ENCODE measurements at places on chromosomes 4 and X.

GRCh38 chrX:1308476-1308875 lies 28.1 kb upstream of the IL3RA start:
- no peak for DNase-seq

DNA sequence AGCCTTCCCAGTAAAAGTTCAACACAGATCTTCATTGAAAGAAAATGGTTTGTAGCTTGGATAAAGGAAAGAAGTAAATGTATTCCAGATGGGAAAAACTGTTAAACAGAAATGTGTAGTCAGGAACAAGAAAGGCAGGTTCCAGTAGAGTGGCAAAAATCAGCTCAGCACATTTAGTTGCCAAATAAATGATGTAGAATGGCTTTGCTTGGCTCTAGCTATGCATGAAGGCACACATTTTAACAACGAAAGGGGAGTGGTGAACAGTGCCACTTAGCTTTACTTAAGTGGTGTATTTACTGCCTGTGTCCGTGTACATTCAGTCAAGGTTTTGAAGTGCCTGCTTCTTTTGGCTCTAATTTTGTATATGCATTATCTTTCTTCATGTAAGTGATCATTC lies 644.5 kb upstream of the ATOH1 start:
- no peak for DNase-seq

GRCh38 chr4:173328236-173328901 lies 5.8 kb downstream of the HMGB2 start:
- DNase-seq = no peak

DNA sequence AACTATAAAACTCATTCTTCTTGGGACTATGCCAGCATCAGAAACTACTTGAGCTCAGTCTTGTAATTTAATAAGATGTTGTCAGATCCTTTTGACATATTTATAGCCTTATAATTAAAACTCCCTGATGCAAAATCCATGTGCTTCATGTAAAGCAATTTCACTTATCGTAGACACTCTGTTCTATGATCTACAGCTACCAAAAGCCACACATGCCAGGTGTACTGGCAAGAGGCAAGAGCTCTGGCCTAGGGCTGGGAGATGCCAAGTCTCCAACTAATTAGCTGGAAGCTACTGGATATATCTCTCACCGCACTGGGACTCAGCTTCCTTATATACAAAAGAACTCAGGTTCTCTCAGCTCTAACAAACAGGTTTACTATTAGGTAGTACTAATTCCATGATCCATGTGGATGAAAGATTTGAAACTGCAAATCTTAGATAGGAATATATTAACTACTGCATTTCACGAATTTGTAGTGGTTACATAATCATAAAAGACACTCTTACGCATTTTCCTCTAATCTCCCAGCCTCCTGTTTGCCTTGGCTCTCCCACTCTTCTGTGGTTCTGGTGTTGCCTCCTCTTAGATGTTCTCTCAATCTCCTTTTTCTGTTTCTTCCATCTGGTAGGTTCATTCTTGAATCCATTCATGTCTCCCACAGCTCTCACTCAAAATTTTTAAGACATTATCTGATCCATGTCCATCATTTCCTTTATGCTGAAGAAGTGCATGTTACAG lies 103.0 kb downstream of the HHIP start:
- no peak for DNase-seq

DNA sequence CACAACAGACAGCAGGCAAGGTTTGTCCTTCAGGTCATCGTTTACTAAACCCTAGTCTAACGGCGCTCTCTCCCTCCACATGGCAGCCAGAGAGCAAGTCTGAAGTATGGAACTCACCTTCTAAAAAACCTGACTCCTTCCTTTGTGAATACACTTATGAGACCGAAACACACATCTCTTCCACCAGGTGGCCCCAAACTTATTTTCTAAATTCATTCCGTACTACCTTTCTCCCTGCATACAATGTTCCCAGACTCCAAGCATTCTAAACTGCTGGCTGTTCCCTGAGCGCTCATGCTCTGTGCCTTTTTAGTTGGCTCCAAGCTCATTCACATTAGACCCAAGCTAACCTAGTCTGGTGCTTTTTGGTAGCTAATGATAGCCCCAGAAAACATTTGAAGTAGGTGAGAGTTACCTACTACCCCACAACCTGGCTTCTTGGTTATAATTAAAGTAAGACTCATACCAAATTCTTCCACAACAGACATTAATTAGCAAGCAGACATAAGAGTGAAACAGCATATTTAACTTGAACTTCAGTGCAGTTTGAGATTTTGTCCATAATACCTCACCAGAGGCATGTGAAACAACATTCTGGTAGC lies 67.6 kb upstream of the DCLK2 start:
- DNase-seq = peak; percentile 50

DNA sequence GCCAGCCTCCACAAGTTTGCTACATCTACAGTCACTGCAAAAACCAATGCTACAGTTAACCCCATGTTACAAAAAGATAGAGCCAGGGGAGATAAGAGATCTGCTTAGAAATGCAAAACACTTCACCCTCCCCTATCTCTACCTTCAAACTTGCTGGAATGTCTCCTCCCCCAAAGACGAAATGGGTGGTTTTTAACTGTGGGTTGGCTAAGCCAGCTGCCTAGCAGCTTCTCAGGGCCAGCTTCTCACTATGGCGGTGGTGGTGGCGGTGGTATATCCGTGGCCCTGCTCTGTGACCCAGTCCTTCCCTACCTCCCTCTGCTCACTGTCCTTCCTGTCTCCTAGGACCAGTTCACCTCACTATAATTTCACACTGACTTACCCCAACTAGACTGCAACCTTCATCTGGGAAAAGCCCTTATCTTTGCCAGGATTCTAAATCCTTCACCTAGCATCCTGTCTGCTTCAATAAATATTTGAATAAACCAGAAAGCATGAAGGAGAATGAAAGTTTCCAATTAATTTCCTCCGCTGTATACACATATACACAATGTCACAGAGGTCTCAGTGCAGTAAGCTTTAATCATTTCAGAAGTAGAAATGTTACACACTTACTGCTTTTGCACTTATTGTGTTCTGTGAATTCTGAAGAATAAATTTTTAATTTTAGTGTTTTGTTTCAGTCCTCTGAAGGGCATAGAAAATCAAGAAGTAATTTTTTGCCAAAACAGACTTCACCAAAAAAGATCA lies 46.3 kb downstream of the SH3KBP1 start:
- DNase-seq = no peak

DNA sequence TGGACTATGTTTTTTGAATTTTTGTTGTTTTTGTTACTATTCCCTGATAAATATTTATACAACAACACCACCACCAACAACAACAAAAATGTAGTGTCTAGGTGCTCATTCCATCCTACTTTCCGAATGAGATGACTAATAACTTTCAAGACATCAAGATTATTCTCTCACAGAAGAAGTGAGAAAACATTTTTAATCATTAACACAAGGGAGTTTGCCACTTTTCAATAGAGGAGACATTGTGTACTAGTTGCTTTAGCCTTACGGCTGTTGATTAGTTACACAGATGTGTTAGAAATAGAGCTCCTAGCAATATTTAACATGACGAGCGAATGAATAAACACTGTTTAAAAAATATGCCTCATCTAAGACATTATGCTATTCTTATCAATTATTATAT lies 898.8 kb downstream of the C4orf33 start:
- DNase-seq = no peak

GRCh38 chr4:138598226-138598625 lies 356.1 kb upstream of the SLC7A11 start:
- DNase-seq = no peak

DNA sequence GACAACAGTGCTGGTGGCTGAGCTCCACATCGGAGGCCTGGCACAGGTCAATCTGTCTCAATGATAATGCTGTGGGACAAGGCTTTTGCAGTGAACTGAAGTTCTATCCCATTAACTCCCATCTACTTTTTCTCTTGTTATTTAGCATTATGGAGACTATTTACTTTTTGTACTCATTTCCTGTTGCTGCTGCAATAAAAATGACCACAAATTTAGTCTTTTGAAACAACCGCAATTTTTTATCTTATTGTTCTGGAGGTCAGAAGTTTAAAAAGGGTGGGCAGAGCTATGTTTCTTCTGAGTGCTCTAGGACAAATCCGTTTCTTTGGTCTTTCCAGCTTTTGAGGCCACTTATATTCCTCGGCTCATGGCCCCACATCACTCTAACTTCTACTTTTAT lies 111.0 kb upstream of the PITX2 start:
- DNase-seq = no peak

DNA sequence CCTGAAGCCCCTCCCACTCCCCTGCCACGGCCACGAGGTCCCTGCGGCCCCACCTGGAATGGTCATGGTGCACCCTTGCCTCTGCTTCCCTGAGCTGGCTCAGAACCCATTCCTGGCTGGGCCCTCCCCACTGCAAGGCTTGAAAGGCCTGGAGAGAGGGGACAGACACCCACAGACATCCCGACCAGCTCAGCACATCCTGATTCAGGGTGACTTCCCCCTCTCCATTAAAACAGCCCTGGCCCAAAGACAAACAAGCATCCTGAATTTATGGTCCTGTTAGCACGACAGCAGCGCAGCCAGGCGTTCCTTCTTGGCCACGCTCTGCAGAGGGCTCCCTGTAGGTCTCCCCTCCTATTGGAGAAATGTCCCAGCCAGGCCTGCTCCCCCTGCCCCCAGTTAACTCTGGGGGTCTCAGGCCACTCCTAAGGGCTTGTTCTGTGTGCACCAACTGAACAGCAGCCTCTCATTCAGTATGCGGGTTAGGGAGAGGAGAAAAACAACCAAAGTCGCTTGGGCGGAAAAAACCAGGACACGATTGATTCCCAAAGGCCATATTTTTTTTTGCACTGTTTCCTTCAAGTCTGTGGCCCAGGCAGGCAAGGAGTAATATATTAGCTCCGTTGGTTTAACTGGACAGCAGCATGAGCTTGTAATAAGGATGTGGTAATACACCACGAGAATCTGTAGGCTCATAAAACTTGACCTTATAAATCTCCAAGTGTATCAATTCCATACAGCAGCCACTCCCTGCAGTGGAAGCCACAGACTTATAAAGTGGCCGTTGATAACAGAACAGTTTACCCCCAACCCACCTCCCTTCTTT lies 106.7 kb upstream of the MSX1 start:
- no peak for DNase-seq

DNA sequence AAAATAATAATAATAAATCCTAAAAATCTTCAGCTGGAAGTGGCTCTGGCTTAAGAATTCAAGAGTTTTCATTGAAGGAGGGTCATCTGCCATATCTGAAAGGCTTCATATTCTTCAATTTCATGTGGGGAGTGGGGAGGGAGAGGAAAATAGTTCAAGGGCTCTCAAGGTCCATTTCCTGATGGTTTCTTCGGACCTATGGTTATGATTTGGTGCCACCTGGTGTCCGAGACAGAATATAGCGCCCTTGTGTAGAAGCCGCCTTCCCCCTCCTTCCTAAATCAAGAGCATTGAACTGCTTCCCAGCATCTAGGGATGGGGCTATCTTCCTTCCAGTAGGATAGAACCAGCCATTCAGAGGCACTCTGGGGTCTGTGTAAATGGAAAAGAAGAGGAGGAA lies 34.3 kb downstream of the NLGN3 start:
- peak; percentile 38 for DNase-seq

DNA sequence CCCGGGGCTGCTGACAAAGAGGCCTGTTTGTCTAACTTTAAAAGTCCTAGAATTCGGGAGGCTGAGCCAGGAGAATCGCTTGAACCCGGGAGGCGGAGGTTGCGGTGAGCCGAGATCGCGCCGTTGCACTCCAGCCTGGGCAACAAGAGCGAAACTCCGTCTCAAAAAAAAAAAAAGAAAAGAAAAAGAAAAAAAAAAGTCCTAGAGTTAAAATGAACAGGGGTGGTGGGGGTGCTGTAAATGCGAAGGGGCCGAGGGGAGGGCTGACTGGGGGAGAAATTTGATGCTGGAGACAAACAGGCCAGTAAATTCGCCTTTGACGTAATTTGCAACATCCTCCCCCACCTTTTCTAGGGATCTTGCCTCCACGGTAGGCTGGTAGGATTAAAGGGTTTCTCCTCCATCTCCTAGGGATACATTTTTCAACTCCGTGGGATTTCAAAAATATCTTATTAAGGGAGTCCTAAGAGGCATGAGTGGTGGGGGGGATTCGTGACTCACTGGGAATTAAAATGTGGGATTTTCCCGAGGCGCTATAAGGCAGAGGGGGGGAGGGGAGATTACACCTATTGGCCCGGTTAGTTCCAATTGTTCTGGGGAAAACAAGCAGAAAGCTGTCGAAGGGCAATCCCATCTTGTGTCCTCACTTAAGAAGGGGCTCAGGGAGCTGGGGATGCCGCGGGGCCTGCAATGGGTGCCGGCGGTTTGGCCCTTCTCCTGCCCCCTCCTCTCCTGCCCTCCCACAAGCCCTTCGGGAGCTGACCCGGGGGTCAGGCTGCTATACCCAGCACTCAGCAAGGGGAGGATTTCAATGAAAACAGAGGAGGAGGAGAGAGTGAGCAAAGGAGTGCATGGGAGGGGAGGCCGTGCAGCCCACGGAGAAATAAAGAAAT lies 3.0 kb upstream of the BCOR start:
- no peak for DNase-seq

GRCh38 chrX:72584163-72584562 lies 11.5 kb upstream of the HDAC8 start:
- DNase-seq = no peak

- peak; percentile 83 for DNase-seq
Observed at GRCh38 chr4:6641164-6641970, 882 bp downstream of the MRFAP1 start.

- no peak for DNase-seq
Observed at GRCh38 chr4:57789666-57790065, 679.5 kb upstream of the IGFBP7 start.

DNA sequence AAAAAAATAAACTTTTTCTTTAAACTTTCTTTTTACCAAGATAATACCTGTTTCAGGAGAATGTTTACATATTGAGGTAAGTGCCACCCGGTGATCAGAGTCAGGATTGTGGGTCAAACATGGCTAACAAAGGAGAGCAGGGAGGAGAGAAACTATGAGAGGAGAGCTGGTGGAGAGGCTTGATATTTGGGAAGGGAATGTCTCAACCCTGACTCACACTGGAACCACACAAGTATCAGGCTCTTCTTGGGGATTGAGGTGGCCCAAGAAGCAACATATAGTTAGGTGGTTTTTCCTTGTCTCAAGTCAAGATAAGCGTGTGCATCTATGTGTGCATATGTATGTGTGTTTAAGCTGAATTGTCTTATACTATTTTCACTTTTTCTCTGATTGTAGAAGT lies 6.7 kb downstream of the TCEAL1 start:
- peak; percentile 9 for DNase-seq

DNA sequence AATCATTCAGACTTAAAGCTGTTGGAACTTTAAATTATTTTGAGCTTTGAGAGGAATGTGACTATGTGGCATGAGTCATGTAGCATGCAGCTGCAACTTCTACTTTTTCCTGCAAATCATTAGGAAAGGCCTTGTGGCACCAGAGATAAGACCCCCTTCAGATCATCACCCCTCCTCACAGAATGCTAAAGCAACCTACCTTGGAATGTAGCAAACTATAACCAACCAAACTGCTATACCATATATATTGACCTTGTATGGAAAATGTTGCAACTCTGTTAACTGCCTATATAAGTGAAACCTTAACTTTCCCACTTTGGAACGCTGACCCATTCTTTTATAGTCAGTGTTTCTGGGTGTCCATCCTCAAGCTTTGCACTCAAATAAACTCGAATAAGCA lies 32.0 kb downstream of the ATXN3L start:
- peak; percentile 8 for DNase-seq

GRCh38 chr4:102632241-102633065 lies 128.3 kb downstream of the MANBA start:
- no peak for DNase-seq

- DNase-seq = peak; percentile 5
Observed at GRCh38 chrX:103275947-103276567, 493 bp downstream of the TCEAL5 start.

Data from AG20443 (cell line).